Peyer's patch (tissue), 4 donors: ENCODE measurements at places on chromosomes 7 and 10.

GRCh38 chr7:3194501-3195141 is 106.4 kb upstream of the SDK1 start:
- no peak for DNase-seq

GRCh38 chr7:99693427-99694200 is 13.8 kb upstream of the CYP3A5 start:
- DNase-seq, result no peak

GRCh38 chr10:71795248-71795647 is 21.9 kb upstream of the VSIR start:
- no peak for DNase-seq

DNA sequence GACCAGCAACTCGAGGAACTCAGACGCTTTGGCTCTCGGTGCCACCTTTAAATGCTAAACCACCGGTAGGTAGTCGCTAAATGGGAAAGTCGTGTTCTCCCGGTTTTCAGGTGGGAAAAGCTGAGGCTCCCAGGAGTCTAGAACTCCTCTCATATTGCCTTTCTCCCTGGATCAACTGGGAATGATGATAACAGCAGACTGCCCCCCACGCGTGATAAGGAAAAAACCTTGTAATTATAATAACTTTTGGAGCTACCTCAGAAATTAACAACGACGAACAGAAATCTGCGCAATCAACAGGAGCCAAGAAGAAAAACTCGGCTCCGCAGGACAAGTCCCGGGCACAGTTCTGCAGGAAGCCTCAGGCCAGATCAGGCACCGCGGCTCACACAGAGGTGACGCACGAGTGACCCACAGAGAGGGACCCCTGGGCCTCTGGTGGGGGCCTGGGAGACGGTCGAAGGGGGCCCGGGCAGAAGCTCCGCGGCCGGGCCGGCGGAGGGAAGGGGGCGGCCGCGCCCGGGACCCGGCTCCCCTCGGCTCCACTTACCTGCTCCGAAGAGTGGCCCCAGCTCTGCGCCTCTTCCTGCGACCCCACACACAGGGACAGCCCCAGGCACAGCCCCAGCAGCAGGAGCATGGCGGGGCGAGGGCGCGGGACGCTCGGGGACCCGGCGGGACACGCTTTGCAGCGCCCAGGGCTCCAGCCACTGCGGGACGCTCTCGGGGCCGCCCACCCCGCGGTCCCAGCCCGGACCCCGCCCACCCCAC is at the start of gene ITIH5:
Gene ITIH5, minus strand, starts transcription at position 714 of the 771 bp plus-strand sequence. Its CDS starts 74 bp downstream, at position 640.
- no peak for DNase-seq

DNA sequence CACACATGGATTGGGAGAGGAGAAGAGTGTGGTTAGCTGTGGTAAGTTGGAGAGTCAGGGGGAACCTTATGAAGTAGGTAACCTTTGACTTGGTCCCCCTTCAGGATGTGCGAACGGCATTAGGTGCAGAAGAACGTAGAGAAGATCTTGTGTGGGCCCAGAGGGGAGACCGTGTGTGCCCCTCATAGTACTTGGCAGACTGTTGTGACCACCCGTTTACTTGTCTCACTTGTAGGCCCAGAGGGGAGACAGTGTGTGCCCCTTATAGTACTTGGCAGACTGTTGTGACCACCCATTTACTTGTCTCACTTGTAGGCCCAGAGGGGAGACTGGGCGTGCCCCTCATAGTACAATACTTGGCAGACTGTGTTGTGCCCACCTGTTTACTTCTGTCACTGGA is 2.6 kb downstream of the GTPBP4 start:
- DNase-seq, result peak; percentile 24

- DNase-seq, result no peak
Measured at GRCh38 chr10:61705022-61705613, 42.4 kb downstream of the CABCOCO1 start.

GRCh38 chr7:26197153-26198115 is 3.1 kb downstream of the HNRNPA2B1 start:
- no peak for DNase-seq

DNA sequence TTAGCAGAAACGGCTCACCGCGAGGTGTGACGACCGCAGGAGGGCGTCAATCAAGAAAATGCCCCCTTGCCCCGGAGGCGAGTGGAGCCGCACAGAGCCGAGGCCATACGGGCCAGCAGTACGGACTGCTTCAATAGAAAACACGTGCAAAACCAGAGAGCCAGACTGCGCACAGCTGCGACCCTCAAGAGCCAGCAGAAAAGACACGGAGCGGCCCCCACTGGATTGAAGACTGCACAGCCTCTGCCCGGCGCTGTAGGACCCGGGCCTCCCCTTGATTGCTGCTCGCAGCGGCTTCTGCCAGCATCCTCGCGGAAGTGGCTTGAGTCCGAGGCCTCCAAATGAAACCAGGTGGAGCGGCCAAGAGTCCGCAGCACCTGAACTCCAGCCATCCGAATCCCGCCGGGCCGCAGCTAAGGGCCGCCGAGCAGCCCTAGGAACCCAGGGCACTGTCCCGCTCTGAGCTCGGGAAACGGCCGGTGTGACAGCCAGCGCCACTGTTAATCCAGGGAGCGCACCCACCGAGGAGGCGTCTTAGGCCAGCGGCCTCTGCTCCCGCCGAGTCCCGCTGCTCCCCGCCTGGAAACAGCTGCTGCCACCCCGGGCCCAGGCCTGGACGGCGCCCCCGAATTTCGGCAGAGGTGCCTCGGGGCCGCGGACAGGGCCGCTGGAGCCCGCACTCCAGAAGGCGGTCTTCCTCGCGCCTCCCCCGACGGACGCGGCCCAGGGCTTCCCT is 660 bp upstream of the HHEX start:
- peak; percentile 57 for DNase-seq

DNA sequence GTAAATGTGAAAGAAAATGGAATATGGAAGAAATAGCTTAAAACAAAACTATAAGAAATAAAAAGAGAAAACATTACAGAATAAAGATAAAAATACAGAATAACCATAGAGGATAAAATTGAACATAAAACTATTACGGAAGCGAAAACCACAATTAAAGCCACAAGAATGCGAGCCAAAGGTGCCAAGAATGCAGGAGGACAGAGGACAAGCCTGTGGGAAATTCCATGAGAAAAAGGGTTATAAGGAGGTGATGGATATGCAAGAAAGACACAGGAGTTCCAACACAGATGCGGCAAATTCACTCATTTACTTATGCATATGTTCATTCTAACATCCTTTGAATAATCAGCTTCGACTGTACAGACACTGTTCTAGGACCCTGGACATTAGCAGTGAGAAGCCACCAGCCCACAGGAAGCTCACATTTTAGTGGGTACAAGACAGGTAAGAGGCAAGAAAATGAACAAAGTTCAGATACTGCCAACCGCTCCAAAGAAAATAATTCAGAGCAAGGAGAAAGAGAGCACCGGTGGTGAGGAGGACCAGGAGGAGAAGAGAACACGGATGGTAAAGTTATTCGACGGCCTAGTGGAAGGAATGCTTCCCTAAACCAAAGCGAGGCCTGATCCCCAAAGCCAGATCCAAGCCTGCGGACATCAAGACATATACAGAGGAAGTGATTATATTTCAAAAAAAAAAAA is 213.7 kb upstream of the MGMT start:
- no peak for DNase-seq

DNA sequence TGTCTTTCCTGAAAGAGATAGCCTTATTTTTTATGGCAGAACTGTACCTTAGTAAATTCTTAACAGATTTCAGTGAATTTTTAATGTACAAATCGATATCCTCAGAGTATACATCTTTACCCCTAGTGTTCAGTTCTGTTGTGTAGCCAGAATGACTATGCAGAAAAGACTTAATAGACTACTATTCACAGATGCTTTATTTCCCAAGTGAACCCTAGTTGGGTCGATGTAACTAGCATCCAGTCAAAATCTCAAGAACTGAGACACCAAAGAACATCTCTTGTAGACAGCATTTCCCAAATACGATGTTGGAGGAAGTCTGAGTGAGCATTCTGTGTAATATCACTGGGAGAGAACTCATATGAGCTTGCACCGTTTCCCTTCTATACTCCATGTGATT is 1.5 kb downstream of the AKR1C3 start:
- no peak for DNase-seq

DNA sequence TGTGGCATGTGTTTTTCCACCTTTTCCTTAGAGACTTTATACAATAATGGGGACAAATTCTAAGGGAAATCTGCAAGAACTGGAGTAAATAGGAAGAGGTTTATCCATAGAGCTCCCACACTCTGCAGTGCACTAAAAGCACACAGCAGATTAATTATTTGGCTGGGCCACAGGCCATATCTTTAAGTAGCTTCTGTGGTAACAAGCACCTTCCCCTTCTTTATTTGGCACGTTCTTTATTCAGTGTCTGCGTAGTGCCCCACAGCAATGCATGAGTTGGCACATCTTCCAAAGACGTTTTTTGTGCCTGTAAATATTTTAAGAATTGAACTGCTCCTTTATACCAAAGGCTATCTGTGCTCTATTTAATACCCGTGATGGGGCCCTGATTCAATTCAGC is 104.9 kb upstream of the MBL2 start:
- no peak for DNase-seq

GRCh38 chr10:114009281-114009996 is 34.2 kb upstream of the ADRB1 start:
- DNase-seq, result no peak

- no peak for DNase-seq
Measured at GRCh38 chr10:43667317-43667731, 18.6 kb upstream of the ZNF32 start.

GRCh38 chr7:95684505-95684904 is 87.8 kb upstream of the DYNC1I1 start:
- DNase-seq, result no peak

DNA sequence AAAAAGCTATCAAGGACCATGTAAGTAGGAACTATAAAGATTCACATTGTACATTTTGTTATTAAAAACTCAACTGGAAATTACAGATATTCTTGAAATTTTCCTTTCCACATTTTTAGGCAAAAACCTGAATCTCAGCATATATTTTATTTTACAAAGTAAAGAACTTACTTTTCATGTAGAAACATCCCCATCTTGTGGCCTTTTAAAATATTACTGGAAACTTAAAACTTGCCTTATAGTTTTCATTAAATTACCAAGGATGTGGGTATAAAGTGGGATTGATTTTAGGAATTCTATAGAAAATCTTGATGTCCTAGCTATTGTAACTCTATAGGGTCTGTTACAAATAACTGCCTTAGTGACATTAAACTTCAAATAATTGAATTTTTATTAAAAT is 10.6 kb downstream of the DBF4 start:
- DNase-seq, result no peak

DNA sequence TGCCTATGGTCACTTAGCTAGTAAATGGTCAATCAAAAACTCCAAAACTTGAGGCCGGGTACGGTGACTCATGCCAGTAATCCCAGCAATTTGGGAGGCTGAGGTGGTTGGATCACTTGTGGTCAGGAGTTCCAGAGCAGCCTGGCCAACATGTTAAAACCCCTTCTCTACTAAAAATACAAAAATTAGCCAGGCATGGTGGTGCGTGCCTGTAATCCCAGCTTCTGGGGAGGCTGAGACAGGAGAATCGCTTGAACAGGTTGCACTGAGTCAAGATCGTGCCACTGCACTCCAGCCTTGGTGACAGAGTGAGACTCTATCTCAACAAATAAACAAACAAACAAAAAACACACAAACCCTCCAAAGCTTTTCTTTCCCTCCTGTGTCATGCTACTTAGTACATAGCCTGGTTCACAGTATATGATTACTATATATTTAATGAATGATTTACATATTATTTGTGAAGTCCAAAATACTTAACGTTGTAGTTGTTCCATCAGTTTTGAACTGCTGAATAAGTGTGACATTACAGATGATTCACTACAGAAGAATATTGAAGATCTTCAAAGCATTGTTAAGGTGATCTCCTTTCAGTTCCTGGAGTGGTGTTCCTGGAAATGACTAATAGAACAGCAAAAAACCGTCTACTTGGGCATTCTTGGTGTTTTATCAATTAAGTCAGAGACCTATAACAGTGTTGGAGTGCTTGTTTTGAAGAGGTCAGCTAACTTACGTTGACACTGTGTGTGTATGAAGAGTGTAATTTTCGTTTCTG is 72.9 kb downstream of the ADK start:
- DNase-seq, result no peak

DNA sequence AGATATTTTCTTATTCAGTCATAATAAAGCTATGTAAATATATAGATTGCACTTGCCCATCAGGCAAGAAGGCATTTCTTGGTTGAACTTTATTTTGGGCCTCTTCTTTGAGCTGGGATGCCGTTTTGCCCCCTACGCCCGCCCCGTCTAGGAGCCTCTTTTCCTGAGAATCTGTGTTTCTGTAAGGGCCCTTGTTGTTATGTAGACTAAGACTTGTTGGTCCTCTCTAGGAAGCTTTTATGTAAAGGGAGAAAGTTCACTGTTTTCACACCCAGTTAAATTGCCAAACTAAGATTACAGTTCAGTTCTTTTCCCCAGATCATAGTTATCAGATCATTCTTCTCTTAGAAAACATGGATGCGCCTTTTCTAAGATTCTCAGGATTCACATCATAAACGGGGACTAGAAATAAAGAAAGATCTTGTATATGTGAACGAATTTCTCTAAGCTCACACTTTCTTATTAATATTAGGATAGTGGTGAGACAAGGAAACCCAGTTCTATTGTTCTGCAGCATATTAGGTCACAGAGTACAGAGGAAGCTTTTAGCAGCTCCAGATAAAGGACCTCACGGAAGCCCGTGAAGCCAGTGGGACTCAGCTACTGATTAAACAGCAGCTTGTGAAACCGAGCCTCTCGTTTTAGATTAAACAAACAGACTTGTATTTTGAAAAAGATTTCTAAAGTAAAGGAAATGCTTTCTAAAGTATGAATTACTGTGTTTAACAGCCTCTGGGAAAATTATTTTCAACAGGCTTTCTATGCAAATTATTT is 3.8 kb downstream of the LMTK2 start:
- DNase-seq, result peak; percentile 60

DNA sequence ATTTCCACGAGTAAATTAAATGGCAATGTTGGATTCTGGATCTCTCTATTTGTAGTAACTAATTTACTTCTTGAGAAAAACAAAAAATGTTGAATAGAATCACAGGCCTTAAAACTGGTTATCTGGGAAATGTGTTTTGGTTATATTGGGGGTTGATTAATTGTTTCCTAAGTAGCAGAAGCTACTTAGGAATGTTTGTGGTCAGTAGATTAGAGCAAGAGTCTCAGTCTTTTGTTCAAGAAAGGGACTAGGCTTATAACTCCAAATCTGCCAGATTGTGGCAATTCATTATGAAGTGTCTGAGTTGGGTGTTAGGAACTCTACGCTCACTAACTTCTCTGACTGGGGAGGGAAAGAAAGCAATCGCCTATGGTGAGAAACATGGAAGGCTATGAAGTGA is 244.3 kb upstream of the PHYHIPL start:
- no peak for DNase-seq

DNA sequence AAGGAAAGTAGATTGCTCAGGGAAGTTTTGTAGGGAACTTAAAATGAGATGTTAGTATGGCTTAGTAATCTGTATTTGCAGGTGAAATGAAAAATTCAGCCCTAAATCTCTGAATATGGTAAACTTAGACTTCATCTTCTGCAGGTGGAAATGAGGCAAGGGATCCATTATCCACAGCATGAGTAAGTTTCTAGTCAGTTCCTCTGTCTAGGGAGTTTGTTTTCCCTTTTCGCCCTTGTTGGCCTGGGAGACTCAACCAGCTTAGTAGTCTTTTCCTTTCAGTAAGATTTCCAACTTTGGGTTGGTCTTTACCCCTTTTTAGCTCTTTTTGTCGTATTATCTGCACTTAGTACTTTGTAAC is 65.6 kb downstream of the ZEB1 start:
- no peak for DNase-seq
